ENCODE measurements at places on chromosomes 3 and 15.

GRCh38 chr15:40046721-40047414 is 7.9 kb upstream of the SRP14 start:
- DNase-seq = no peak

- DNase-seq = no peak
Measured at GRCh38 chr15:80556694-80557367, 138.3 kb upstream of the ABHD17C start.

DNA sequence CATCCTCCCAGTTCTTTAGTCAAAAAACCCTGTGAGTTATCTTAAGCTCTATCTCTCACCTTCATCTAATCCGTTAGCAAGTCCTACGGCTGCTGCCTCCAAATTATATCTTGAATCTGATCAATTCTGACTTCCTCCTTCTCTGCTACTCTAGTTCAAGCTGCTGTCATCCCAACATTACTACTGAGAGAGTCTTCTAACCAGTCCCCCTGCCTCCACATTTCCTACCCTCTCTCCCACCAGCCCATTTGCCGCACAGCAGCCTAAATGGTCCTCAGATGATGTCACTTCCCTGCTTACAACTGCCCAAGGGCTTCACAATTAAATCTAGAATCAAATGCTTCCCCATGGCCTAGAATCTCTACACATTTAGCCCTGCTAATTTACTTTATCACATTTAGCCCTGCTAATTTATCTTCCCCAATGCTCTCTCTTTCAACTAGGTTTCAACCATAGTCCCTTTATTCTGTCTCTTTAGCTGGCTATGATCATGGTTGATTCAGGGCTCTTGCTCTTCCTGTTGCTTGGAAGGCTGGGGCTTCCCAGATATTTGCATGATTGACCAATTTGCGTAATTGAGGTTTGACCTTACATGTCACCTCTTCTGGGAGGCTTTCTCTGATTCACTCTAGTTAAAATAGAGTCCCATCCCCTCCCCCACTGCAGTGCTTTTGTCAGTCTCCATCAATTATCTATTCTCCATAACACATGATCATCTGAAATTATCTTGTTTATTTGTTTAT is 11.0 kb upstream of the ARL14 start:
- DNase-seq = no peak

DNA sequence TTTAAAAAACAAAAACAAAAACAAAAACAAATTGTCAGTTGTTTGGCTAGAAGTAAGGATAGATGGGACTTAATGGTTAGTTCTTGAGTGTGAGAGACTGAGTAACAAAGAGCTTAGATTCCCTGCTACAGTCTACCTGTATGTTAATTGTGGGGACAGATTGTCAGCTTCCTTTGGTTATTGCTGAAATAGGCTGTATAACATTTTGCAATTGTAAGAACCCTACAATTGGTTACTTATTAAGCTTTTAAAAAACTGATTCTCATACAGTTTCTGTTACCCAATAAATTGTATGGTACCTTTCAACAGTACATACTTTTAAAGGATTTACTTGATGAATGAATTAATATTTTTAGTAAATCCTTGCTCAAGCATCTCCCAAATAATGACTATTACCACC is 35.3 kb downstream of the CLASP2 start:
- DNase-seq = no peak

- no peak for DNase-seq
Measured at GRCh38 chr3:30581067-30581585, 25.3 kb upstream of the TGFBR2 start.

DNA sequence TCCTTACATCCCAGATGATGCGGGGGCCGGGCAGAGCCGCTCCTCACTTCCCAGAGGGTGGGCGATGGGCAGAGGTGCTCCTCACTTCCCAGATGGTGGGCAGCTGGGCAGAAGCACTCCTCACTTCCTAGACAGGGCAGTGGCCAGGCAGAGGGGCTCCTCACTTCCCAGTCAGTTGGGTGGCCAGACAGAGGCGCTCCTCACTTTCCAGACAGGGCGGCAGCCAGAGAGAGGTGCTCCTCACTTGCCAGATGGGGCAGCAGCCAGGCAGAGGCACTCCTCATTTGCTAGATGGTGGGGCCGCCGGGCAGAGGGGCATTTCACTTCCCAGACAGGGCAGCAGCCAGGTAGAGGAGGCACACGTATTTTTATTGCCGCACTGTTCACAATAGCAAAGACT is 622.0 kb upstream of the KCNMB2 start:
- DNase-seq = no peak

GRCh38 chr3:126184465-126185000 is 4.1 kb upstream of the ALDH1L1 start:
- no peak for DNase-seq

GRCh38 chr3:30317561-30317960 is 288.8 kb upstream of the TGFBR2 start:
- no peak for DNase-seq

DNA sequence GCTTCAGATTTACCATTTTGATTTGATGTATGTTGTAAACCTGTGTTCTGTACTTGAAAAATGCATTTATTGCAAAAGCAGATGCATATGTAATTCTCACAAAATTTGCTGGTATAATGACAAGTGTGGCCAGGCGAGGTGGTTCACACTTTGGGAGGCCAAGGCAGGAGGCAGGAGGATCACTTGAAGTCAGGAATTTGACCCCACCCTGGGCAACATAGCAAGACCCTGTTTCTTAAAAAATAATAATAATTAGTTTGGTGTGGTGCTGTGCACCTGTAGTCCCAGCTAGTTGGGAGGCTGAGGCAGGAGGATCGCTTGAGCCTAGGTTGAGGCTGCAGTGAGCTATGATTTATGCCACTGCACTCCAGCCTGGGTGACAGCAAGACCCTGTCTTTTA is 4.7 kb upstream of the HYKK start:
- no peak for DNase-seq

GRCh38 chr15:69713726-69714559 is 261.3 kb downstream of the RPLP1 start:
- DNase-seq = no peak

DNA sequence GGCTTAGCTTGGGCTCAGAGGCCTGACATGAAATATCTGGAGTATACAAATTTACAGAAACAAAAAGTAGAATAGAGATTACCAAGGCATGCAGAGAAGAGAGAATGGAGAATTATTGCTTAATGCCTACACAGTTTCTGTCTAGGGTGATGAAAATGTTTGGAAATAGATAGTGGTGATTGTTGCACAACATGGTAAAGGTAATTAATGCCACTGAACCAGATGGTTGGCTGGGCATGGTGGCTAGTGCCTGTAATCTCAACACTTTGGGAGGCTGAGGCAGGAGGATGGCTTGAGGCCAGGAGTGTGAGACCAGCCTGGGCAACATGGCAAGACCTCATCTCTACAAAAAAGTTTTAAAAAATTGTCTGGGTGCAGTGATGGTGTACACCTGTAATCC is 46.6 kb upstream of the OSBPL11 start:
- DNase-seq = no peak

DNA sequence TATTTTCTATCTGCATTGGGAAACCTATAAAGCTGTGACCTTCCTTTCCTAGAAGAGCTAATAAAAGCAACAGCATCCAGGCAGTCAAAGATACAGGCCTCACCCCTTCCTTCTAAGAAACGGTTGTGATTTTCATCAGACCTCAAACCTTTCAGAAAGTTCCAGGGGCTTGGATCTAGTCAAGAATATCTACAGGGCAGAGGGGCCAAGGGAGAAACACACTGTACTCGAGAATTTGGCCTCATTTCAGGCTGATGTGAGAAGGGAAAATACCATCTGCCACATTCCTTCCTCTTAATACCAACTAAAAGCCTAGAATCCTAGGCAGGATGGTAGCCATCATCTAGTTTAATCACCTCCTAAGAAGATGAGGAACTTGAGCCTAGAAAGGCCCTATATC is 24.5 kb upstream of the BCL6 start:
- no peak for DNase-seq

DNA sequence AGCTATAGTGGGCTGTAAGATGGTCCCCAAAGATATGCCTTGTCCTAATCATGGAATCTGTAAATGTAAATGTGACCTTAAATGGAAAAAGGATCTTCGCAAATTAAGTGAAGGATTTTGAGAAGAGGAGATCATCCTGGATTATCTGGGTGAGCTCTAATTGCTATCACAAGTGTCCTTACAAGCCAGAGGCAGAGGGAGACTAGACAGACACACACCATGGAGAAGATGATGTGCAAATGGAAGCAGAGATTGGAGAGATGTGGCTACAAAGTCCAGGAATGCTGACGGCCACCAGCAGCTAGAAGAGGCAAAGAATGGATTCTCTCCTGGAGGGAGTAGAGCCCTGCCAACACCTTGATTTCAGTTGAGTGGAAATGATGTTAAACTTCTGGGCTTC is 102.3 kb upstream of the PROK2 start:
- no peak for DNase-seq

DNA sequence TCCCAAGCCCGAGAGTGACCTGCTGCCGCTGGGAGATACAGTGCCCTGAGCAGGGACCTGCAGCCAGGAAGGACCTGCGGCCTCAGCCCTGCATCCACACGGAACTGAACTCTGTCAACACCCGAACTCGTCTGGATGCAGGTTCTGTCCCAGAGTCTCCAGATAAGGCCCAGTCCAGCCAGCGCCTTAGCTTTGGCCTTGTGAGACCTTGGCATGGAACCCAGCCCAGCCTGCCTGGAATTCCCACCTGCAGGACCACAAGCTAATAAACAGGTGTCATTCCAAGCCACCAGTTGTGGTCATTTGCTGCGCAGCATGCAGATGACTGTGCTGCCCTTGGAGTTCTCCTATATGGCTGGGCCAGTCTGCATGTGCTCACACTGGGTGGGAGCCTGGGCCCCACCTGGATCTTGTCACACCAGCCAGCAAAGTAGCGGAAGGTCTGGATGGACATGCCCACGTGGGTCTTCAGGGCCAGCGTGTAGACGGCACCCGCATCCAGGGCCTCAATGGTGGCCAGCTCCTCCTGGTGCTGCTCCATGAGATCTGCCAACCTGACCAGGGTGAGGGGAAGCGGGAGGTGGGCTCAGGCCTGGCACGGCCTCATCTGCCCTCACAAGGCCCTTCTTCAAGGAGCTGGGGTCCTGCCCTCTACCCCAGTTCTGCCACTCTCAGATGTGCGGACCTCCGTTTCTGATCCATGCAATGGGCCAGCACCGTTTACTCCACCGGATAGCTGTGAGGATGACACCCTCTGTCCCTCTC is 47.2 kb upstream of the SLC41A3 start:
- DNase-seq = no peak
